ENCODE measurements at places on chromosomes 2 and 18.

DNA sequence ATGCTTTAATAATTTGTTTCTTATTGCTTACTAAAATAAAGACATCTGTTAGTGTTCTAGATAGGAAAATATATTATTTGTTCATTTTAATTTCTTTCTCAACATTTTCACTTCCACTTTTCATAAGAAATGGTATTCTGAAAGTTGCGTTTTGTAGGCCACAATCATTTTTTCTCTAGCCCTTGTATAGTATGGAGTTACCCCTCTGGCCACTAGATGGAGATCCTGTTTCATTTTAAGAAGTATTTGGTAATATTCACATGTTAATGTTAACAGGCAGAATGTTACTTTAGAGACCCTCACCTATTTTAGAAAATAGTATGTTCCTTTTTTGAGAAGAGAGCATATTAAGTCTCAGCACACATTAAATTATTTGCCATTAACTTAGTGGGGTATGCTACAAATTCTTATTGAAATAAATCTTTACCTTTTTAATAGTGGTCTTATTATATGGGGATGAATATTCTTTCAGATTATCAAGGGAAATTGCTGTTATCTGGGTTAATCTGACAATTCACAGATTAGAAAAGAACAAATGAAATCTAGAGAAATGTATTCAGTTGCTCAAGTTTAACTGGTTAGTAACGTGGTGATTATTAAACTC, 73.9 kb upstream of the TTC27 start:
- no peak for DNase-seq

DNA sequence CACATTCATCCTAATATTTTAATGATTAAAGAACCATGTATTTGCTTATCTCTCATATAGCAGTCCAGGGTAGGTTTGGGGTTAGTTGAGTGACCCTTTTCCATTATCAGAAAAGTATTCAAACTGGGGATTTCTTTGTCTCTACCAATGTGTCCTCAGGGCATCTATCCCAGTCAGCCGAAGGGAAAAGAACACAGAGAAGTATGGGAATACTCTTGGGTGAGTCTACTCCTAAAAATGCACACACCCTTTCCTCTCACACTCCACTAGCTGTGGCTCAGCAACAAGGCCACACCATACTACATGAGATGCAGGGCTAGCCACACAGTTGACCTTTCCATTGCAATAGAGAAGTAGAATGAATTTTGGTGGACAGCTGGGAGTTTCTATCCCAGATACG, 114.3 kb downstream of the NXPH2 start:
- no peak for DNase-seq

DNA sequence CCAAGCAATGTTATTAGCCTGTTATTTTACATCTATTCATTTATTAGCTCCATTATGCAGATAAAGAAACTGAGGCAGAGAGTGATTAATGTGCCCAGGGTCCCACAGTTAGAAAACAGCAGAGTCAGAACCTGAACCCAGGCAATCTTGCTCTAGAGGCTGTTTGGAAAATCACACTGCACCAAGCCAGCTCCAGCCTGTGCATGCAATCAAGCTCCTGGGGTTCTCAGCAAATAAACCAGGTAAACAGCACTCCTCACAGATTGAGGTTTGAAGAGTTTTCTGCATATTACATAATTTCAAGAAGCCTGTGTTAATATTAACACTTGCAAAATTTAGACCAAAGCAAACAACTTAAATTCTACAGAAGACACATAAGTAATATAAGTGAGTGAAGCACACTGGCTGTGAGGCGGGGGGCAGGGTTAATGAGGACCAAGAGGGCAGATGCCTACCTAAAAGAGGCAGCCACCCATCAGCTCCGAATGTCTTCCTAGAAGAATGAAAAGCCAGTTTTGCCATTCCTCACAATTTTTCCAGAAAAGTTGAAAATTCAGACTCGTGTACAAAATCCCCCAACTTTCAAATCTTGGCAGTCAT, 35.4 kb downstream of the CACNB4 start:
- no peak for DNase-seq

- no peak for DNase-seq
These were observed 178.0 kb downstream of the SH3BP4 start for GRCh38 chr2:235129850-235130249.

DNA sequence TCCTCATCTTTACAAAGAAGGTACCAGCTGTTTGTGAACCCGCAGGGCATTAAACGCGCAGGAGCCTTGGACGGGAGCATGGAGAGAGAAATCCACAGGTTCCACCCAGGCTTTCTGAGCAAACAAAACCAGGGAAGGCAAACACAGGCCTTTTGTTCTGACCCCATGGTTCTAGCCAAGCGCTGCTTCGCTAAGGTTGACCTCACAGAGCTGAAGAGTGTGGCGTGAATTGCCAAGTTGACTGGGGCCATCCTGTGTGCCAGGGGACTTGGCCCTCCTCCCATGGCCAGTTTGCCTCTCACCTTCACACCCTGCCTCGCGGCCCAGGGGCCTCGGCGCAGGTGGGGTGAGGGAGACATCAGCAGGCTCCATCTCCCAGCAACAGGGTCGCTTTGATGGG, 74.1 kb downstream of the VAPA start:
- no peak for DNase-seq
